ENCODE measurements at places on chromosomes 4 and X.

GRCh38 chrX:123185721-123186120 lies 1.6 kb downstream of the GRIA3 start:
- DNase-seq = no peak

GRCh38 chr4:124053872-124054538 lies 657.4 kb downstream of the SPRY1 start:
- DNase-seq = no peak

DNA sequence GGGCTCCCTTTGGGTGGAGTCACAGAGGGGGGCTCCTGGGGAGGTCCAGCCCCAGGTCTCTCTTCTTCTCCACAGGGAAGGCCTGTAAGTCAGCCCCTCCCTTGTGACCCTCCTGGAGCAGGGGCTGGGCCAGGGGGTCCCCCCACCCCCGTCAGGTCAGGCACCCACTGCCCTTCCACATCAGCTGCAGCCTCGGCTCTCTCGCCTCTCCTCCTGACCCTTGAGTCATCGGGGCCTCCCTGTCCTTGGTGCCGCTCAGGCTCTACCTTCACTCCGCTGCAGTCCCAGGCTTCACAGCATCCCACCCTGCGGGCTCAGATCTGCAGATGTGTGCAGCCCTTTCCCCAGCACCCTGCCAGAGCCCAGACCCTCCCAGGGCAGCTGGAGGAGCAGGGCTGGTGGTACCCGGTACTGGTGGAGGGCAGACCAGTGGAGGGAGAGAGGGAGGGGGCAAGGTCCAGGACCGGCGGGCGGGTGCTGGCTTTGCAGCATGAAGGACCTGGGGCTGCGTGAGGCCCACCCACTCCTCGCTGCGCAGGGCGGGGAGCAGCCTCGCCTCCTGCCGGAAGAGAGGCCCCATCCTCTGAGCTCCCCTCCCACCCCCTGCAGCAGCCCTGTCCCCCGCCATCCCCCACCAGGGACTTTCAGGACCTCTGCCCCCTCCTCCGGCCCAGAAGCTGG lies 117.1 kb downstream of the FAM53A start:
- no peak for DNase-seq

DNA sequence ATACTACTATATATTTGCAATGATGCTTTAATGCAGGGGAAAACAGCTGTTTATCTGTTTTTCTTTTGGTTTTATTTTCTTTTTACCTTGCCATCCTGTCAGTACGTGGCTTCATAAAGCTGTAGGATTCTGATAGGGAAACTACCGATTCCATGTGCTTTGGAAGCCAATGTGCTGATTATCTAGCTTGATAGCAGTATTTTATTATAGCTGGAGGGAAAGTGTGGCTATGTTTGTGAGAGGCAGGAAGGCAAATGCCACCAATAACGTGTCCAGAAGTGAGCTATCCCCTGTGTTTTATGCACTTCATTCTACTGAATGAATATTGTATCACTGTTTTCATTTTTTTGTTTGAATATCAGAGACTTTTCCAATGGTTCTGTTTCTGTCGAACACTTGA lies 43.7 kb downstream of the IL15 start:
- DNase-seq = no peak

GRCh38 chrX:39975101-39975925 lies 122.4 kb downstream of the BCOR start:
- DNase-seq = no peak

DNA sequence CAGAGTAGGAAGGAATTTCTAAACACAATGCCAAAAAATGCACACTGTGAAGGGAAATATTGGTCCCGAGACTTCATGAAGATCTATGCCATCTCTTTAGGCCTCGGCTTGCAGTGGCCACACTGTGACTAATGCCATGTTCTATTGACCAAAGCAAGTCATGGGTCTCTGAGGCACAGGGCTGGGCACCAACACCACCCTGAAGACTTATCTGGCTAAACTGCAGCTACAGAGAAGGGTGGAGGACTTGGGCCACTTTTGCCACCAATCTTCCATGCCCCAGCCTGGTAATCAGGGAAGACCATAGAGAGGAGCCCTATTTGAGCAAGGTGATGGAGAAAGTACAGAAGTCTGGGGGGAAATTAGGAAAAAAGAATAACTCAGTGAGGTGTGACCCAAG lies 42.1 kb downstream of the HMX1 start:
- DNase-seq = no peak

- no peak for DNase-seq
Observed at GRCh38 chrX:38327775-38328081, 419 bp upstream of the RPGR start.

- peak; percentile 15 for DNase-seq
Observed at GRCh38 chrX:34365471-34365870, 233.4 kb upstream of the FAM47A start.

GRCh38 chrX:119007189-119007770 lies 32.9 kb downstream of the LONRF3 start:
- no peak for DNase-seq

GRCh38 chr4:143986180-143986579 lies 33.0 kb downstream of the GYPB start:
- no peak for DNase-seq

DNA sequence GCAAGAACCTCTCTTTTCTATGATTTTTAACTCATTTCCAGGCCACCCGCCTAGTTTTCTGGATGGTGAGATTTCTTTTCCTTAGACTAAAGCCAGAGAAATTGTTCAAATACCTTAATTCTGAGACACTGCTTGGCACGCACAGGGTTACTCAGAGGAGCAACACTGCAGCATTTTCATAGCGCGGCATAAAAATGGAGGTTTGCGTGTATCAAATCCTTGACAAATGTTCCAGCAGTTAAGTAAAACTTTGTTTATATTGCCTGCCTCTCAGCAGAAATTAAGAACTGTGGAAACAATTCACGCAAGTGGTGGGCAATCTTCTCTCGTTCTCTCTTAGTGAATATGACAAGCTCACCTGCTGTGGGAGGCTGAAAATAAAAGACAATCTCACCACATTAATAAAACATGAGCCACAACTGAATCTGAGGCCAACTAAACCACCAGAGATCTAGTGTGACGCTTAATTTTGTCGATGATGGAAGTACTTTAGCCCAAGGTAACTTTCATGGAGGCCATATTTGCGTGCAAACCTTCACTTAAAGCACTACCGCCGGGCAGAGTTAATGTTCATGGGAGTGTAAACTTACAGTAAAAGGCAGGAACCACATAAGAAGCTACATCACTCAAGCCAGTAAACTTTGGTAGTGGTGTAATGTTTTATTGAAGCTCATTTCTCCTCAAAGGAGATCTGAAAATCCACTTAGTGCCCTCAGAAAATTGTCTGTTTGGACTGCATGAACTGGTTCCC lies 894.8 kb upstream of the EPHA5 start:
- DNase-seq = no peak

- no peak for DNase-seq
Observed at GRCh38 chr4:23324021-23324690, 565.7 kb downstream of the PPARGC1A start.

GRCh38 chr4:169071747-169072146 lies 61.7 kb upstream of the CBR4 start:
- DNase-seq = no peak

DNA sequence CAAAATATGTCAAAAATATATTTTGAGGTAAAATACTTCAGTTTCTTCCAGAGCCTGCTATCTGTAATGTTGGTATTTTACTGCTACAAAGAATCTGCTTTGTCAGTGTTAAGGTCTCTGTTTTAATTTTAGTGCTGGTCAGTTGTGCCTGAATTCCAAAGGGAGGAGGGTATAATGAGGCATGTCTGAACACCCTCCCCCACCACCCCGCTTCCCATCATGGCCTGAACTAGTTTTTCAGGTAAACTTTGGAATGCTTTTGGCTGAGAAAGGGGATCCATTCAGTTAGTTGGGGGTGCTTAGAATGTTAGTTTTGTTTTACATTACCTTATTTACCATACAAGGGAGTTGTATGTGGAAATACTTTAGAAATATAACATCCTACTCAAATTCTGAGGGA lies 158.5 kb downstream of the MID1IP1 start:
- no peak for DNase-seq

GRCh38 chr4:151195801-151196200 lies 81.2 kb upstream of the PRSS48 start:
- DNase-seq = no peak

DNA sequence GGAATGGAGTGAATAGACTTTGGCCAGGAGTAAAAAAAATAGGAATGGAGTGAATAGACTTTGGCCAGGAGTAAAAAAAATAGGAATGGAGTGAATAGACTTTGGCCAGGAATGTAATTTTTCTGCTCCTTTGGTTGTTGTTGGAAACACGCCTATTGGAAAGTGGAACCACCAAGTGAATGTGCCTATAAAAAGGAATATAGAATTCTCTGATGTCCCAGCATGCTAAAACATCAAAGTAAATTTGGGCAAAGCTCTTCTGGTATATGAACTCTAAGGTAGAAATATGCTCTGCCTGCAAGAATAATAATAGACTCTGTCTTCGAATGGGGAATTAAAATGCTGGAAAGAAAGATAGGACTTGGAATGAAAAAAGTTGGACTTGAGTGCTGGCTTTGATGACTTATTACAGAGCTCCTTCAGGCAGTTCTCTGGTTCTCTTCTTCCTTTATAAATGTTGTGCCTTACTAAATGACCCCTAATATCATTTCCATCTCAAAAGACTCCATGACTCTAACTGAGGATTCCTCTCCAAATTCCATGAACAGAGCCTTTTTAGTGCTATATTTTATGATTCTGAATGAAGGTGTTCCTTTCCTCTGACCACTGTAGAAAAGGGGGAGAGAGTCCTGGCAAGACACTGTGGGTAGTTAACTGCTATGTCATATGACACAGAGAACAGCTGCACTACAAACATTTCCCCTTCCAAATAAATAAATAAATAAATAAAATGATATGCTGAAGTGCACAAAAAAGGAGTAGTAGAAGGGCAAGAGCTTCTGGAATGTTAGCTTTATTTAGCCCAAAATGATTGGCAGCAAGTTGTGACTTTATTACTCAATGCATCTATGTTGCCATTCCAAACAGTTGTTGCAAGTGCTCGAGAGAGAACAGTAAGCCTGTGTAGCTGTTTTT lies 13.5 kb upstream of the GBA3 start:
- DNase-seq = no peak

DNA sequence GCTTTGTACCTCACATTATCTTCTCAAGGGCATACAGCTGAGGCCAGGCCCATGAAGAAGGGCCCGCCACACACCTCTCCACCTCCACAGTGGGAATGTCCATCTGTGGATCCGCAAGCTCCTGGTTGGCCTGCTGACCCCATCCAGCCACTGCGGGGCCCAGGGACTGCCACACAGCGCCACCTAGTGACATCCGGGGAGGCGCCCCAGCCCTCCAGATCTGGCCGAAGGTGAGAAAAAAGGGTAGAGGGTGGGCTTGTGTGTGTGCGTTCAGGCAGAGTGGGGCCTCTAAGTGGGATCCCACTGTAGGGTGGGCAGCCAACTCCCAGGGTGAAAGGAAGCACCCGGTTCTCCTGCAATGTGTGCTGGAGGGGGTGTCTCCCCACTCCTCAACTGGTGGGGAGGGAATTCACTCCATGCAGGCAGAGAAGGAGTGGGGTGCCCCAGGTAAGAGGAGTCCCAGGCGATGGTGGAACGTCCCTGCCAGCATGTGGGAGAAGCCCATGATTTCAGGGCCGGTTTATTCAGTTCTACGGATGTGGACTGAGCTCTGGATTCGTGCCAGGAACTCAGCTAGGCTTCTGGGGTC lies 117.3 kb downstream of the ENPP6 start:
- DNase-seq = peak; percentile 50

DNA sequence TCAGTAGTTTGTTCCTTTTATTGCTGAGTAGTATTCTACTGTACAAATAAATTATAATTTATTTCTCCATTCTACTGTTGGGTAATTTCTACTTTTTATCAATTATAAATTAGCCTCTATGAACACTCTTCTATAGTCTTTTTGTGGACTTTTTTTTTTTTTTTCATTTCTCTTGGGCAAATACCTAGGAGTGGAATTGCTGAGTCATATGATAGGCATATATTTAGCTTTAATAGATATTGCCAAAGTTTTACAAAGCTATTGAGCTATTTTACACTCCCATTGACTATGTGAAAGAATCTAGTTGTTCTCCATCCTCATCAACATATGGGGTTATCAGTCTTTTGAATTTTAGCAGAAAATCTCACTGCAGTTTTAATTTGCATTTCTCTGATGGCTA lies 12.6 kb downstream of the NYX start:
- no peak for DNase-seq

GRCh38 chrX:118807151-118808017 lies 16.2 kb upstream of the ZCCHC12 start:
- DNase-seq = peak; percentile 55

DNA sequence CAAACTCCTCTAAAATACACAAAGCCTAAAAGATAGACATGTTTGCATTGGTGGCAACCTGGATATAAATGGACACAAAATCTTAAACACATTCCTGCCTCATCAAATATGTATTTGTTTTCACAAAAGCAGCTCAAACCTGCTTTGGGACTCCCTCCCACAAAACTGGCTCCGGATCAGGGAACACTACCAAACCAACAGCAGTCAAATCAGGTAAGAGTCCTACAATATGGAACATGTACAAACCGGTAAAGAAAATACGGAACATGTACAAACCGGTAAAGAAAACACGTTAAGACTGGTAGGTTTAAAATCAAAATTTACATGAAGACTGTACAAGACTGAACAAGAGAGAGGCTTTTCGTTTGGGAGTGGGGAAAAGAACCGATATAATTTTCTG lies 4.3 kb downstream of the AMTN start:
- no peak for DNase-seq

DNA sequence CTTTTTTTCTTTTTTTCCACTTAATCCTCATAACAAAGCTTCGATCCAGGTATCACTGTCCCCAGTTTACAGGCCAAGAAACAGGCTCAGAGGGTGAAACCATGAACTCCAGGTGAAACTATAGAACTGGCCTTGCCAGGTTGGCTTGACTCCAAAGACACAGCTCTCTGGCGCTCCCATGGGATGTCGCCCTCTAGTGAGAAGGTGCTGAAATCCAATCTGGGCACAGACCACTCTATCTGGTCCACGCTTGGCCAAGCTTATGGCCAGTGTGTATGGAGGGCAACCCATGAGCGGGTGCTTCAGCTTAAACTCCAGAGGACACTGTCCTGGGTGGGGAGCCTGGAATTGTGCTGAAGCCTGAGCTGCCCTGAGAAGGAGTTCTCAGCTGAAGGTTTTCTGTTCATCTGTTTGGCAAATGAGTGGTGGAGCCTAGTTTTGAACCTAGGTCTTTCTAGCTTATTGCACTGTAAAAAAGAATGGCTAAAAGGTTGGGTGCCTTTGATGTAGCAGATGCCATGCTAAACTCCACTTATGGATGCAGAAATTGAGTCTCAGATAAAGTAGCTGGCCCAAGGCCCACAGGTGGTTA lies 70.5 kb downstream of the SEL1L3 start:
- peak; percentile 46 for DNase-seq

GRCh38 chr4:160877087-160877790 lies 1286.6 kb downstream of the FSTL5 start:
- no peak for DNase-seq

- no peak for DNase-seq
Observed at GRCh38 chr4:169131556-169132208, 121.6 kb upstream of the CBR4 start.

GRCh38 chr4:15405018-15405417 lies 22.8 kb upstream of the C1QTNF7 start:
- DNase-seq = no peak

- no peak for DNase-seq
Observed at GRCh38 chr4:107468812-107469211, 251.2 kb downstream of the PAPSS1 start.

- DNase-seq = no peak
Observed at GRCh38 chr4:80713409-80713808, 317.1 kb upstream of the BMP3 start.
